ENCODE measurements at places on chromosomes 5 and 9.

GRCh38 chr9:115254287-115255180 lies 136.6 kb upstream of the TNC start:
- no peak for DNase-seq

DNA sequence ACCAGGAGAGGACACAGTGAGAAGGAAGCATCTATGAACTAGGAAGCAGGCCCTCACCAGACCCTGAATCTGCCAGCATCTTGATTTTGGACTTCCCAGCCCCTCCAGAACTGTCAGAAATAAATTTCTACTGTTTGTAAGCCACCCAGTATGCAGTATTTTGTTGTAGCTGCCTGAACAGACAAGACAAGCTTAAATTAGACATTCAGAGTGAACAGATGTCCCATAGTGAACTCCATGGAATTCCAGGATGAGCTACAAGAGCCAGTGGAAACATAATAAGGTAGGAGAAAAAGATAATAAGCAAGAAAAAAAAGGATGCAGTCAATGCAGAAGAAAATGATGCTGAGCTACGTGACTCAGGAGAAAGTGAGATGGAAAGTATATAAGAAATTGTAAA lies 47.8 kb upstream of the MAMDC2 start:
- no peak for DNase-seq

DNA sequence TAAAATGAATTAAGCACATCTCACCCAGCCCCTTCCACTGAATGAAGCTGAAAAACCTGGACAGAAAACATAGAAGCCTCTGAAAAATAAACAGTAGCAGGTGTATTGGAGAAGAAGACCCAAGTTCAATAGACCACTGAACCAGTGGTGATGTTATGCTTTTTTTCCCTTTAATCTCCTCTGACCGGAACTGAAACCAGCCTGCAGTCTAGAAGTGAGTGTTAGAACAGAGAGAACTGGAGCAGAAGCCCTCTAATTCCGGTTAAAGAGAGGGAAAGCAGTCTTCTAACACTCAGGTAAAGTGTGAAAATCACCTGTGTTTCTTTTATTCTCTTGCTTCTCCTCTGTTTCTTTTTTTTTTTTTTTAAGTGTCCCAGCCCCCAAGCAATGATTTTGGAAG lies 83.5 kb upstream of the CCL21 start:
- no peak for DNase-seq

DNA sequence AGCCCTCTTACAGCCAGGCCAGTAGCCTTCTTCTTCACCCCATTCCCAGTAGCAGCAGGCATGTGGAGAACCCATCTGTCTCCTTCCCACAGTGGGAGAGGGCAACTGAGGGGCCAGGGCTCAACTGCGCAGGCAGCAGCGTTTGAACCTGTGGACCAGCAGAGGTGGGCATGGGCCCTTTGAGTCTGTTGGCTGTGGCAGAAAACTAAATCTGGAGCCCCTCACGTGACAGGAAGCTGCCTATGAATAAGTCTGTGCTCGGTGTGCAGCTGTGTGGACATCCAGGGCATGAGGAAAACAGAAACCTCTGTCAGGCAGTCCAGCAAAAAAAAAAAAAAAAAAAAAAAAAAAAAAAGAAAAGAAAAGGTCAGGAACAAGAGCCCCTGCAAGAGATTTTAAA lies 189.2 kb upstream of the NR3C1 start:
- DNase-seq = peak; percentile 44

Measured in activated CD4-positive, alpha-beta T cell treated with anti-CD3 and anti-CD28 coated beads for 36 hours (primary cell).